ENCODE measurements at places on chromosomes 2 and 18.
A peak's percentile ranks its signal among the peaks of the same experiment; 100 is the strongest.

DNA sequence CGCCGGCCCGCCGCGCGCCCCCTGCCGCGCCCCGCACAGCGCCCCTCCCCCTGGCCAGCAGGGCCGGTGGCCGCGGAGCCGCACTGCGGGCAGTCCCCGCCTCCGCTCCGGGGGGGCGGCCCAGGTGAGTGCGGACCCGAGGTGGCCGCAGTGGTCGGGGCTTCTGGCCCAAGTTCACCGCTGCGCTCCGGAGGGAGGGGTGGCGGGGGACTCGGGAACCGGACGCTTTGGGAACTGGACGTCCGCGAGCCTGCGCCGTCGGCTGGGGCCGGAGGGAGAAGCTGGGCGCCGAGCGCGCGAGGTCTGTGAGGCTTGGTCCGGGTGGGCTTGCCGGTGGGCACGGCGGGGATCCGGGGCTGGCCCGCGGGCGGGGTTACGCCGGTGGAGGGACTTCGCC, 591 bp upstream of the LDLRAD4 start:
- DNase-seq: no peak

- DNase-seq: no peak
Measured at GRCh38 chr2:206229642-206230041, 44.8 kb upstream of the ZDBF2 start.

DNA sequence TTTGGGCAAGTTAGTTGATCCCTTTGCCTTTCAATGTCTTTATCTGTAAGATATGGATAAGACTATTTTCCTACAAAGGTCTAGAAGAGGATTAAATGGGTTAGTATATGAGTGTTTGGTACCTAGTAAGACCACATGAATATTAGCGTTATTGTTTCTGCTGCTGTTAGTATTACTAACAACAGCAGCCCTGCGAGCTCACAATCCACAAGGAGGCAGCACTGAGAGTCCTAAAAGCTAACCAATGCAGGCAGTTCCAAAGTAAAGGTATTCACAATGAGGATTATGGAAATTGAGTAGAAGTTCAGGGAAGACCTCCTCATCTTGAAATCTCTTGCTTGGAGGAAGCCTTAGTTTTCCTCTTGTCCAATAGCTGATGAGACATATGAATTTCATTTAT, 248.9 kb downstream of the TDRD15 start:
- no peak for DNase-seq

DNA sequence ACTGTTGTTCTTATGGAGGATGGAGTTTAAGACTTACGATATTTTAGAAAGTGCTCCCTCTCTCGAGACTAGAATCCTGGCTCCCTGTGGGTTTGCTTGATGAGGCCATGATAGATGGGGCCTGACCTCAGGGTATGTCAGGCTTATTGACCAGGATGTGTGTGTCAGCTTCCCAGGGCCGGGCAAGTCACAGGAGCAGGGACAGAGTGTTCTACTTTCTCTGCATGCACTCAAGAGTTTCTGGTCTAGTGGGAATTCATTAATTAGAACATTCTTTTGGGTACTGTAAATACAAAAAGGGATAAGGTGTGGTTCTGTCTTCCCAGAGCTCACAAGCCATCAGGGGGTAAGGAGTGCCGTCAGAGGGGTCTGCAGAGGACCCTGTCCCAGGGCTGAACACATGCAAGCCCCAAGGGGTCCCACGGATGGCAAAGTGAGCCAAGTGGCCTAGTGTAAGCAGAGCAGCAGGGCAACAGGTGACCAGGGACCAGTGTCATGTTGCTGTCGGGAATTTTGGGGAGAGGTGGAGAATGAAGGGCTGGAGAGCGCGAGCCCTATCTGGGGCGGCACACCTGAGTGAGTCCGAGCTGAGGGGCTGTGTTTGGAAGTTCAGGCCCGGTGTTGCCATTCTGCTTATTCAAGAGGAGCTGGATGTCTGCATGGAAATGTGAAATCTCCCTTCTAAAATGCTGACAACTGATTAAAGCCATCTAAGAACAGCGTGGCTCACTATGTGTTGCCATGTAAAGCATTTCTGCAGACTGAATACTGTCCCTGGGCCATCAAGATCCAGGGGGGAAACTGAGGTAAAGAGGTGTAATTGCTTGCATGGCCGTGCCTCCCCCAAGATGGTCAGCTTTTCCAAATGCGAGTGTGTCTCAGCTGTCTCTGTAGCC, 91.4 kb downstream of the TGFA start:
- DNase-seq: no peak

DNA sequence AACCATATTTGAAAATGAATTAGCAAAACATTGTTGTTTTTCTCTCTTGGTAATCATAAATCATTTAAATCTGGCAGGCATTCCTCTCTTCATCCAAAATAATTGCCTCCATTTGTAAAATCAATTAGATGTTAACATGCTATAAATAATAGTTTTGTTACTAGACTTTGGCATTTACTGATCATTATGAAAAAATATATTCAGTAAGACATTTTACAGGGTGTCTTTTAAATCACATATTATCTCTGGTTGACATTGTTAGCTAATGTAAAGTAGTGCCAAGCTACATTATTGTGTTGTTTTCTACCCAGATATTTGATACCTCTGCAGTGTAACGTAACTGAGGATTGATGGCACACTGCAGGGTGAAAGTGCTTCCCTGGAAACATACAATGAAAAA, 31.8 kb upstream of the DLX1 start:
- DNase-seq: no peak

DNA sequence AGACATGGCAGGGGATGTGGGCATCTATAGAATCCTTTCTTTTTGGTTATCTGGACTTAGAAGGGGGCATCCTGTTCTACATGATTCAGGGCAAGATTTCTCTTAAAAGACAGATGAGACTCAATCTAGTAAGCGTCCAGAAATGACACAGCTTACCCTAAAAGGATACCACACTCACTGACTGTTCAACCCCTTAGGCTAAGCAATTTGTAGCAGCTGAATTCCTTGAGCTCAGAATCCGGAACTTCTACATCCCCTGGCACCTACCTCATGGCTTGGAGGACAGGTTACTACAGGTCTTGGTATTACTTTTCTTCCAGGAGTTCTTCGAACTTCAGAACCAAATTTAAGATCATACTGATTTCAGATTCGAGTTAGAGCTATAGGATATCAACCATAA, 138.4 kb downstream of the LAMA3 start:
- no peak for DNase-seq

- peak; percentile 37 for DNase-seq
Measured at GRCh38 chr2:101307950-101308431, 510 bp downstream of the RNF149 start.

DNA sequence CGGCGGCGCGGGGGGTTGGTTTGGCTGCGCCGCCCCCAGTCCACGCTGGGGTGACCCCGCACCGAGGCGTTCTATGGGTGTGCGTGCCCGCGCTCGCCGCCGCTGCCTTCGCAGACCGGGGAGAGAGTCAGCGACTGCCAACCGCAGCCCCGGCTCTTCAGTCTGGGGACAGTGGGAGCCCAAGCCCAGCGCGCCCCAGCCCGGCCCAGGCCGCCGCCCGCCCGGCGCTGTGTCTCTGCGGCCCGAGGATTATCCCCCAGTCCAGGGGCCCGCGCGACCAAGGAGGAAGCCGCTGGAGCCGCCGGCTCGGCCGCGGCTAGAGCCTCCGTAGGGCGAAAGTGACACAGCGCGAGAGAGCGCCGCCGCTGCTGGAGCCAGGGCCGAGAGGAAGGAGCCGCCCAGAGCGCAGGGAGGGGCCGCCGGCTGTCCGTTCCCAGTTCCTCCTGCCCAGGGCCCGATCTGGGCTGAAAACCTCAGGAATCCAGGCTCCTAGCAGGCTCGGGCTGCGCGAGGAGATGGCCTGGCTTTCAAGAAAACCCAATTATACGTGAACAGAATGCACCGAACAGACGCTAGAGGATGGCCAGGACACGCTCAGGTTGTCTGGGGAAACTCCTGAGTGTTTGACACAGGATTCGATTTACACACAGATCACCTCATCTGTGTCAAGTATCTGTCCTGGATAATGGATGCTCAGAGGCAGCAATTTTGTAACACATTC, 2.4 kb downstream of the CTIF start:
- DNase-seq: peak; percentile 6

- DNase-seq: no peak
Measured at GRCh38 chr2:45812011-45812500, 160.6 kb downstream of the PRKCE start.

DNA sequence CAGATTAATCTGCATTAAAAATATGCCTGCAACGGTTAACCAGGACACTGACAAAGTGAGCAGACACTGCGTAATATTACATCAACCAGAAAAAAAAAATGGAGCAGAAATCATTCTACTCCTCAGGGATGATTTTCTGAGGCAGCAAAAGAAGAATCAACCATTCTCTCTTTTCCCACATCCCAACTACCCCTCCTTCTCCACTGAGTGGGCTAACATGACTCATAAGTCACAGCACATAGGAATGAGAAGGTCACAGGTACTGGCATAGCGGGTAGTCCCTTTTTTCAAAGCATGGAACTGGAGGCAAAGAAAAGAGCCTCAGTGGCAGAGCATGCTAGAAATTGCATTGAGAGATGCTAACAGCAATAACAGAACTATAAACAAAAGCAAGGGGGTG, 54.3 kb upstream of the TSPYL6 start:
- DNase-seq: no peak

DNA sequence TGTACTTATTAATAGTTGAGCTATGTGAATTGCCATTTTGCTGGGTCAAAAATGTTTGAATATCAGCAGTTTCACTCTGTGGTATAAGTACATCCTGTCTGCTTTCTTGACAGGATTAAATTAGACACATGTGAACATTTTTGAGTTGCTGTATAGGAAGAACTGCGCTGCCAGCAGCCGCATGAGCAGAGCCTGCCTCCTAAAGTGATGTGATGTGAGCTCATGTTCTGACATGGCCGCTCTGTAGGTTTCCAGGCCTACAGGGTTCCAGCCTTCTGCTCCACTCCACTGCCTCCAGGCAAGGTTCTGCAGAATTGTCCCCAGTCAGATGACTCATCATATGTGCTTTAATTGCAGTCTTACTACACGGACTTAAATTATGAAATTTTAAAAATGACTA, 119.7 kb upstream of the NFATC1 start:
- no peak for DNase-seq

GRCh38 chr2:171822525-171823322, 71.3 kb downstream of the SLC25A12 start:
- no peak for DNase-seq

GRCh38 chr2:207792244-207792785, 22.6 kb upstream of the FZD5 start:
- no peak for DNase-seq

DNA sequence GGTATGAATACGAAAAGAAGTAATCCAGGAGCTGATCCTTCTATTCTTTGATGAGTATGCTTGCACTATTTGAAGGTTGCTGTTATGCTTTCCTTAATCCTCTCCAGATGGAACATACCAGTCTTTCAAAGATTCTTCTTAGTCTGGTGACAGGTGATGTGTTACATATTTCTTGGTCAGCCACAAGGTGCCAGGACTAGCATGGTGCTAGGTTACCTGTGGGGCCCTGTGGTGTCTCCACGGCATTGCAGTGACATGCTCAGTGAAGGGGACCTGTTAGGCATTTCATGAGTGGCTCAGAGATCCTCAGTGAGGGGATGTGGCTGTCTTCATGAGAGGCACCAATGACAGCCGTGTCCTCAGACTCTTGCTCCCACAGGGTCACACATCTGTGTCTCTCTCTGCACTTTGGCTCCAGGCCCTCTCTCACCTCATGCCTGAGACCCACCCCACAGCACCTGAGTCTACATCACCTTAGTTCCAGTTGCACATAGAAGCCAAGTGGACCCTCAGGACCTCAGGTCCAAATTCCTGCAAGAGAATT, 13.1 kb upstream of the RAB31 start:
- DNase-seq: no peak

DNA sequence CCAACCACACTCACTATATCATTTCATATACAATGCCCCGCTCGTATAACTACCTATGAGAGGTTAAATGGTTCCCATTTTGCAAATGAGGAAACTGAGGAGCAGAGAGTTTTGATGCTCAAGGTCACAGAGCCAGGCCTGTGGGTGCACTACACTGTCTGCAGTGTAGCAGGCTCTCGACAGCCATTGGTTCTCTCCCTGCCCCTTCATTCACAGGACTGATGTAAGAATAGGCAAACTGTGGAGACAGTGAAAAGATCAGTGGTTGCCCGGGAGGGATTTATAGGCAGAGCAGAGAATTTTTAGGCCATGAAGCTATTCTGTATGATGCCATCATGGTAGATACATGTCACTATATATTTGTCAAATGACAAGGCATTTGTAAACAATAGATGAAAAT, 39.0 kb upstream of the LBH start:
- no peak for DNase-seq

DNA sequence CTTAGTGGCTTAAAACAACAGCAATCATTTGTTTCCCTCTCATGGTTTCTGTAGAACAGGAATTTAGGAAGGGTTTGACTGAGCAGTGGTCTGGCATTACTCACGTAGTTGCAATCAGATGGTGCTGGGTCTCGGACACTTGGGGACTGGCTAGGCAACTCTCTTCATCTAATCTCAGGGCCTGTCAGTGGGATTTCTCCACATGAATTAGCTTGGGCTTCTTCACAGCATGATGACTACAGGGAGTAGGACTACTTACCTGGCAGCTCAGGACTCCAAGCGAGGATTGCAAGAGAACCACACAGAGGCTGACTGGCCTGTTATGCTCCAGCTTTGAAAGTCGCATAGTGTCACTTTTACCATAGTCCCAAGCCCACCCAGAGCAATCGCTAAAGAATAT, 125.1 kb downstream of the TTC27 start:
- no peak for DNase-seq

GRCh38 chr2:857937-858336, 92.7 kb upstream of the SNTG2 start:
- no peak for DNase-seq

GRCh38 chr18:13377496-13377895, 158.9 kb downstream of the LDLRAD4 start:
- no peak for DNase-seq

- no peak for DNase-seq
Measured at GRCh38 chr2:120624738-120625446, 110.8 kb upstream of the GLI2 start.

- DNase-seq: no peak
Measured at GRCh38 chr18:10768221-10768620, 242.4 kb downstream of the NAPG start.

- no peak for DNase-seq
Measured at GRCh38 chr2:80530442-80531064, 226.0 kb upstream of the LRRTM1 start.

DNA sequence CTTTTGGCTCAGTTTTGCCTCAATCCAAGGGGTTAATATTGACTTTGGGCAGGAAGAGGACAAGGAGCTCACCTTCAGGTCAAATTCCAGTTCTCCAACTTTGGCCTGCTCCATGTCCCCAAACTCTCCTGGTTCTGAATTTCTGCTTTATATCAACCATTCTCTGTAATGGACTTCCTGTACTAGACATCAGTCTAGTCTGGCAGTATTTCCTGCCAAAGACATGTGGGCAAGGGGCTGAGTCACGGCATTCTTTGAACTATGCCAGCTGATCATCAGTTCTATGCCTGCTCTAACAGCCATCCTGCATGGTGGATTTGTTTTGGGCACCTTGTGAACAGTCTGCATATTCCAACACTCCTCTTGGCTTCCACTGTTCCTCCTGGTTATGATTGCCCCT, 199.4 kb downstream of the ZEB2 start:
- peak; percentile 44 for DNase-seq

Measured in effector memory CD8-positive, alpha-beta T cell (primary cell).